ENCODE measurements at places on chromosomes 7 and 10.

DNA sequence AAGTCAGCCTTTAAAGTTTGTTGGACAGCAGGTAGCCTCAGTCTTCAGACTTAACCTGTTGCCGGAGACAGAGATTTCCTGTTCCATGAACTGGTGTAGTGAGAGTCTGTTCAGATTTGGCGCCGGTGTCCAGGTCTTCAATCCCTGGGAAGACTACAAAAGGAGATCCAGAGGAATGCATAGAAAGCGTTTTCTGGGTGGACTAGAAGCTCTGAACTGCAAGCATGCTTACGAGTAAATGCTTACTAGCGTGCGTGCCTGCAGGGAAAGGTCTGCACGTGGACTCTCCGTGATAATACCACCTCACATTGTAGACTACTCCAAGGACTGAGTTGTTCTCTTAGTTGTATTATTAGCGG, 878 bp downstream of the GLRX3 start:
- DNase-seq, result no peak

GRCh38 chr7:70466725-70467364, 665.1 kb upstream of the GALNT17 start:
- DNase-seq, result no peak

DNA sequence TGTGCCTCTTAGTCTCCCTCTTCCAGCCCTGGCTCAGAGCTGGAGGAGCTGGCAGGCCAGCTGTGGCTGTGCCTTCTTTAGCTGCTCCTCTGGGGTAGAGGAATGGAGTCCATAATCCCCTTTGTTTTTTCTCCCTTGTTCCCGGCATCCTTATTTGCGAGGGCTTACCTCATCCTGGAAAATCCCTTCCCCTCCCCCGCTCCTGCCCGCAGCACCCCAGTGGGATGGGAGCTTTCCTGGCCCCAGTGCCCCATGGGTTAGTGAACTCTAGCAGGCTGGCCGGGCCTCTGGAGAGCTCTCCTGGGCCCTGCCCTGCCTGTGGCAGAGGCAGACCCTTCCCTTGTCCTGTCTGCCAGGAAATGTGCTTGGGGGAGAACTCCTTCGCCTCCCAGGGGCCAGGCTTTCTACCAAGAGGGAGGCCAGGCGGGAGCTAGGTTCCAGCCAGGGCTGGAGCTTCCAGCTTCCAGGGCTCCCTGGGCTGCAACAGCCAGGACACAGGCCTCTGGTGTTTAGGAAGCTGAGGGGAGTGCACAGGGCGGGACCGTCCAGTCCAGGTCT, 16.5 kb upstream of the TRIM8 start:
- DNase-seq, result no peak

DNA sequence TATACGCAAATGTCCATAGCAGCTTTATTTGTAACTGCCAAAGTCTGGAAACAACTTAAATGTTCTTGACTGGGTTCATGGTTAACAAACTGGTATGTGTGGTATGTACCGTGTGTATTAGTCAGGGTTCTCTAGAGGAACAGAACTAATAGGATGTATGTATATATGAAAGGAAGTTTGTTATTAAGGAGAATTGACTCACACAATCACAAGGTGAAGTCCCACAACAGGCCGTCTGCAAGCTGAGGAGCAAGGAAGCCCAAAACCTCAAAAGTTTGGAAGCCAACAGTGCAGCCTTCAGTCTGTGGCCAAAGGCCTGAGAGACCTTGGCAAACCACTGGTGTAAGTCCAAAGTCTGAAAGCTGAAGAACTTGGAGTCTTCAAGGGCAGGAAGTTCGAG, 66.8 kb downstream of the TMEM168 start:
- DNase-seq, result no peak

Data from activated CD4-positive, alpha-beta T cell treated with anti-CD3 and anti-CD28 coated beads, Interleukin-2, amount 50 U/mL, for 16 hours (primary cell).